ENCODE measurements at places on chromosomes 6 and 20.

- DNase-seq = no peak
Measured at GRCh38 chr6:111562246-111562645, 43.4 kb downstream of the TRAF3IP2 start.

DNA sequence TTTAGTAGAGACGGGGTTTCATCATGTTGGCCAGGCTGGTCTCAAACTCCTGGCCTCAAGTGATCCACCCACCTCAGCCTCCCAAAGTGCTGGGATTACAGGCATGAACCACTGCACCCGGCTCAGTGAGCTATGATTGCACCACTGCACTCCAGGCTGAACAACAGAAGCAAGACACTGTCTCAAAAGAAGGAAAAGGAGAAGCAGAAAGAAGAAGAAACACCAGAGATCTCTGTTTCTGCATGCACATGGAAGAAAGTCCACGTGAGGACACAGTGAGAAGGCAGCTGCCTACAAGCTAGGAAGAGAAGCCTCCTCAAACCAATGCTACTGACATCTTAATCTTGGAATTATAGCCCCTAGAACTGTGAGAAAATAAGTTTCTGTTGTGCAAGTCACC is 16.0 kb downstream of the ECT2L start:
- no peak for DNase-seq

GRCh38 chr6:36688739-36689075 is 8.9 kb upstream of the RAB44 start:
- no peak for DNase-seq

DNA sequence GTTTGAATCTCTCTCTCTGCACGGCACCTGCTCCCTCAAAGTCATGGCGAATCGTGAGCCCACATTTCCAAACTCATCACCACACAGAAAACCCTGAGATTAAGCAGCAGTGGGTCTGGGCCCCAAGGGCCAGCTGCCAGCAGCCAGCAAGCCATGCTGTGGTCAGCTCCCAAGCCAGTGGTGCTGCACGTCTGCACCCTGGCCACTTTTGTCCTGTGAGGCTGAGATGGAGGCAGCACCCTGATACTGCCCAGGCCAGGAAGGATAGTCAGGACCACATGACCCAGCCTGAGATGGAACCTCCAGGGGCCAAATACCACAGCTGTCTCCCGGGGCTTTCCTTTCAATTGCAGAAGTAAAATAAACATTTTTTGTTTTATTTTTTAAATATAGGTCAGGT is 93.9 kb downstream of the PRND start:
- DNase-seq = no peak

- no peak for DNase-seq
Measured at GRCh38 chr6:90082847-90083246, 188.6 kb downstream of the GJA10 start.

- DNase-seq = peak; percentile 81
Measured at GRCh38 chr20:32678948-32679347, 5.2 kb upstream of the C20orf203 start.
